ENCODE measurements at places on chromosomes 11 and 22.
A peak's percentile ranks its signal among the peaks of the same experiment; 100 is the strongest.

- no peak for DNase-seq
Measured at GRCh38 chr11:5621580-5621979, 3.2 kb upstream of the TRIM34 start.

DNA sequence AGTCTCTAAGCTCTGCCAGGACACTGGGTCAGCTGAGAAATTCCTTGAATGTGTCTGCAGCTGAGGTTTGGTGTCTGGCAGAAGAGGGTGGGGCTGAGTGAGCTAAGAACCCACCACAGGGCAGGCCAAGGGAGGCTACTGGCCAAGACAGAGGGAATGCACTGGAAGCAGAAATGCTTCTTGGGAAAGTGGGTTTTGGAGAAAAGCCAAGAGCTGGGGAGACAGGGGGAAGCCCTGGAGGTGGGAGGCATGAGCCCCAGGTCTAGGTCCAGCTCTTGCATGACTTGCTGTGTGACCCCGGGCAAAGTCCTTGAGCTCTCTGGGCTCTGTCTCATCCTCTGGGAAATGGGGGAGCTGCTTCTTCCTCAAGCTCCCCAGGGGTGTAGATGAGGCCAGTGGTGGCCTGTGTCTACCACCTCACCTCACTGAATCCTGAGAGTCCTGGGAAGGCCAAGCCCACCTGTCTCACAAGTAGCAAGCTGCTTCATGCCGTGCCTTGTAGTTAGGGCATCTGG, 2.3 kb downstream of the MMP11 start:
- DNase-seq, result no peak

DNA sequence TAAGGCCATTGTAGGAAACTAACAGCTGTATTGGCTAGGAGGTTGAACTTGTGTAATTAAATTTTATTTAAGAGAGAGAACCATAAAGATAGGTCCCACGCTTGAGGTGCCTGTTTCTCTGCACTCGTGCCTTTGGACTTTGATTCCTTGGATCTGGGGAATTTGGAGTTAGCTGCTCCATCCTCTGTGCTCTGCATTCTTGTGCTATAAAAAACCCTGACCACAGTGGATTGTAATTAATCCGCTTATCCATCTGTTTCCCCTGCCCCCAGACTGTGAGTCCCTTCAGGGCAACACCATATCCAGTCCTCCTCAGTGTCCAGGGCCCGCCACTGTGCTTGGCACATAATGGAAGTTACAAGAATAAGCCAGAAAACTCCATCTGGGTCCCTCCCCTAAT, 169.8 kb downstream of the SPON1 start:
- no peak for DNase-seq

DNA sequence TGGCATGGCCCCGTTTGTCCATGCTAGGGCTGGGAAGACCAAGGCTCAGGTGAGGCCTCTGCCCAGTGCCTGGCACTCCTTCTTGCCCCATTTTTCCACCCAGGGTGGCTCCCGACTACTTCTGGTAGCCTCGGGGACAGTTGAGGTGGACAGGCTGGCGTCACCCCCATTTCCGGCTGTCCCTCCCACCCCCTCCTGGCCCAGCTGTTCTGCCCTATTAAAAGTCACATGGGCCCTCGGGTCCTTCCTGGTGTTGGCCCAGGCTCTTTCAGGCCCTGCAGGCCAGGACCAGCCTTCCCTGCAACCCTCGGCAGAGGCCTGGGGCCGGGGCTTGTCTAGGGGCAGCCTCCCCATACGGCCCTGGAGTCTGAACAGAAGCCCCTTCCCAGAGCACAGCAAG, 9.5 kb downstream of the CD81 start:
- no peak for DNase-seq

- no peak for DNase-seq
Measured at GRCh38 chr11:125935618-125936199, 10.1 kb upstream of the VSIG10L2 start.

GRCh38 chr11:17810746-17811145, 76.2 kb downstream of the KCNC1 start:
- no peak for DNase-seq

GRCh38 chr22:22462813-22463567, 45.6 kb downstream of the ZNF280B start:
- DNase-seq, result no peak

GRCh38 chr22:35330258-35330861, 30.7 kb downstream of the TOM1 start:
- DNase-seq, result peak; percentile 52

GRCh38 chr22:30235687-30236170, 10.8 kb downstream of the LIF start:
- DNase-seq, result no peak

GRCh38 chr11:69694781-69695180, 9.0 kb downstream of the FGF19 start:
- no peak for DNase-seq

DNA sequence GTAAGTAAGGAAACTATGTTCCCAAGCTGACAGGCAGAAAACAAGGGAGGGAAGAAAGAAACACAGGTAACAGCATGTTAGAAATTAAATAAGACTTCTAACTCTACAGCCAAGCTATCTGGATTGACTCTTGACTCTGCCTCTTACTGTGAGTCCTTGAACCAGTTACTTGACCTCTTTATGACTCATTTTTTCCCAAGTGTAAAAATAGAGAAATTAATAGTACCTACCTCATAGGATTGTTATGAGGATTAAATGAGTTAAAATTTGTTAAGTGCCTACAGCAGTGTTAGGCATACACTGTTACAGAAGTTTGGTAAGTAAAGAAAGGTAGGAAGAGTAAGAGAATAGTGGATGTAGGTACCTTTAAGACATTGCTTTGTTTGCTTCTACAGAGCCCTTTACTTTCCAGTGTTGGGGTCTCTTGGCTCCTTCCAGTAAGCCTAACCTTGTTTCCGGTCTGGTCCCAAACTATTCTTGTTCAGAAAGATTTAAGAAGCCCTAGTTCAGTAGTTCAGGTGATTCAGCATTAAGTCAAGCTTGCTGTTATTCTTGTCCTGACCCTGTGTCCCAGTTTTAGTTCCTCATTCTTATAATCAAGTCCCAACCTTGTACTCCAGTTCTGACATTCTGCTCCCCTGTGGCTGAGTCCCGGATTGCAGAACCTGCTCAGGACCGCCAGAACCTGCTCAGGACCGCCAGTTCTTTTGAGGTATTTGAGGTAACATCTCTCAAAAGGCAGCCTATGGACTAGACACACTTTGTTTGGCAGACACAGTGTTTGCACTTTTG, 963.4 kb upstream of the CCDC90B start:
- DNase-seq, result no peak

GRCh38 chr11:404551-405264, 10.1 kb downstream of the SIGIRR start:
- no peak for DNase-seq

DNA sequence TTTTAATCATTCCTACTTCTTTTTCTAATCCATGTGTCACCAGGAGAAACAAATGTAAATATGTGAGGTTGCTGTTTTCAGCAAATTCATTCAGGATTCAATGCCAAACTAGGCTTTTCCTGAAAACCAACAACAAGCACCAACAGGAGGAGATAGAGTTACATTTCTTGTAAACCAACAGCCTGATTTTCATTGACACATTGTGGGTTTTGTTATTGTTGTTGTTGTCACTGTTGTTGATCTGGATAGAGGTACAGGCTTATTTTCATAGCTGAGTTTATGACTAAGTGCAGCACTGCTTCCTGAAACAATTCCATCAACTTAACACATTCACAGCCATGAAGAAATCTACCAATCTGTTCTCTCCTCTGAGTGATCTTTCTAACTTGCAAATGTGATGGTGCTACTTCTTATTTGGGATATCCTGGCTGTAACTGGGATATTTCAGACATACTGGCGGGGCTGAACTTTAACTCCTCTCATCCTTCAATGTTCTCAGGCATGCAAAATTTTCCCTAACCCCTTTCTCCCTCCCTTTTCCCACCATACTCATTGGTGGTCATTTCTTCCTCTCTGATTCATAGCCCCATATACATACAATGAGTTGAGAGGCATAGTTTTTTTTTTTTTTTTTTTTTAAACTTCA, 65.5 kb downstream of the ME3 start:
- no peak for DNase-seq

- no peak for DNase-seq
Measured at GRCh38 chr11:26860091-26860780, 133.7 kb upstream of the FIBIN start.

GRCh38 chr22:23478175-23478574, 101.9 kb downstream of the IGLL1 start:
- no peak for DNase-seq

DNA sequence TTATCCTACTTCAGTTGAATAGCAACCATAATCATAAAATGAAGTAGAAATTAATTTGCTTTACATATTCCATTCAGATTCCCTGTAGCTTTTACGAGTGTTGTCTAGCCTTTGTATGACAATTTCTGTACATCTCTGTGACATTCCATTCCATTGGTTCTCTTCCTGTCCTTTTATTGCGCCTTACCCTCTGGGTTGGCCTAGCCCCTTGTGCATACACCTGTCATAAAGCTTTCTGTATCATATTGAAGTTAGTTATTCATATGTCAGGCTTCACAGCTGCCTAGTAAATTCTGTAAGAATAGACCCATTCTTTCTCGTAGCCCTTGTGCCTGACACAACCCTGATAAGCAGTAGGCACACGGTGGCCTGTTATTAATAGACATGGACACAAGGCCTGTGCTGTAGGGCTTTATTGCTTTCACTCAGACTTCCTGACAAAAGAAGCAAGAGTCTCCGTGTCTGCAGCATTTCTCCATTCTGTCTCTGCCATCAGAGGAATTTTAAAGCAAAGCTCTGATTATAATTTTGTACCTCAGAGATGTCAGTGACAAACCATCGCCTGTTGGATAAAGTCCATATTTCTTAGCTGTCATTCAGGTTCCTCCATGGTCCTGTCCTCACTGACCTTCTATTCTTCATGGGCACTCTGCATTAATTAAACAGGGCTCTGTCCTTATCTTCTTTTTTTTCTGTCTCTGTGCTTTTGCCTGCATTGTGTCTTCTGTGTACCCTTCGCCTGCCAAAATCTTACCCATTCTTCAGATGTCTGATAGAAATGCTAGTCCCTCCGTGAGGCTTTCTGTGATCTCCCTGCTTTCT, 49.4 kb downstream of the BID start:
- DNase-seq, result no peak

Measured in stimulated activated CD4-positive, alpha-beta T cell treated with anti-CD3 and anti-CD28 coated beads, Interleukin-4, amount 100 ng/mL, for 4 hours (primary cell).